ENCODE measurements at places on chromosomes 4 and X.

DNA sequence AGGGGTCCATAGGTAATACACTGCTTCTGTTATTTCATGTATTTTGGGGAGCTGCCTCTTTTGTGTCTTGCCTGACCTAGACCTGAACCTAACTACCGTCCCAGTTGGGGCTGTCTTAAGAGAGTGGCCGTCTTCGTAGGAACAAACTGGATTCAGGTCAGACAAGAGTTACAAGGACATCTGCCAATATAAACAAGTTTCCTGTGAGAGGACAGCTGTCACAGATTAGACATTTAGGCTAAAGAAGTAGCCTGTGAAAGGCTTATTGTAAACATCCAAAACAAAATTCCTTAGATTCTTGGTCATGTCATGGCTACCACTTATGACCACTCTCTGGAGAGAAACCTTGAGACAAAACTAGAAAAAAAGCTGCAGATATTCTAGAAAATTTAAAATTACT is 797.6 kb upstream of the AADAT start:
- no peak for DNase-seq

DNA sequence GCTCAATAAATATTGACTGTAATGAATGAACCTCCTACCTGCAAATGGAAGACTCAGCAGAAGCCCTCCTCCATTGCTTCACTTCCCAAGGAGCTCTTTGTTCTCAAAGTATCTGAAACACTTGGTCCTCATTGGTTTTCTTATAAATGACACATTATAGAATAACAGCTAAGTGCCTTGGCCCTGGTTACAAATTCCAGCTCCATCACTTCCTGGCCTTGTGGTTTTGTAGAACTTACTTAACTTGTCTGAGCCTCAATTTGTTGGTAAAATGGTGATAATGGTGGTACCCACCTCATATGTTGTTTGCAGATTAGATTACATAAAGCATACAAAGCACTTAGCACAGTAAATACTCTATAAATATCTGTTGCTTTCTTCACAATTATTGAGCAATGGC is 25.2 kb upstream of the SMIM20 start:
- DNase-seq, result no peak

DNA sequence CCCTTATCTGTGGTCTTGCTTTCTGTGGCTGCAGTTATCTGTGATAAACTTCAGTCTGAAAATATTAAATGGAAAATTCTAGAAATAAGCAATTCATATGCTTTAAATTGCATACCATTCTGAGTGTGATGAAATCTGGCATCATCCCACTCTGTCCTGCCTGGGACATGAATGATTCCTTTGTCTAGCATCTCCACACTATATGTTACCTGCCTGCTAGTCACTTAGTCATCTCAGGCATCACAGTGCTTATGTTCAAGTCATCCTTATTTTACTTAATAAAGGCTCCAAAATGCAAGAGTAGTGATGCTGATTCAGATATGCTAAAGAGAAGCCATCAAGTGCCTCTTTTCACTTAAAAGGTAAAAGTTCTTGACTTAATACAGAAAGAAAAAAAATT is 14.3 kb upstream of the RAB9B start:
- no peak for DNase-seq

GRCh38 chr4:150720973-150721518 is 139.1 kb downstream of the MAB21L2 start:
- DNase-seq, result no peak

DNA sequence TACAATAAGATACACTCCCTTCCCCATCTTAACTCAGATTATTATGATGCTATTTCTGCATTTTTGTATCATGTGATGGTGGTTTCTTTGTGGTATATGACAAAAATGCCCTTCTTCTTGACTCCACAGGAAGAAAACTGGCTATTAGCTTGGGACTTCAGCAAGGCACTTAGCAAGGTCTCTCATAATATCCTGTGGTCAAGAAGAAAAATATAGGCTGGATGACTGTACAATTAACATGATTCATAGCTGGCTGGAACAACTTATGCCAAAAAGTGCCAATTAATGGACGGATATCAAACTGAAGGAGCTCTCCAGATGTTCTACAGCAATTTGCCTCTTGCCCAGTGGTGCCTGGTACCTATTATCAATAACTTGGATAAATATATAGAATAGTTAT is 2.3 kb upstream of the MID1IP1 start:
- DNase-seq, result no peak

- no peak for DNase-seq
Observed at GRCh38 chrX:143095816-143096215, 70.1 kb downstream of the SPANXN4 start.

- DNase-seq, result no peak
Observed at GRCh38 chr4:85152480-85152879, 186.0 kb upstream of the WDFY3 start.

DNA sequence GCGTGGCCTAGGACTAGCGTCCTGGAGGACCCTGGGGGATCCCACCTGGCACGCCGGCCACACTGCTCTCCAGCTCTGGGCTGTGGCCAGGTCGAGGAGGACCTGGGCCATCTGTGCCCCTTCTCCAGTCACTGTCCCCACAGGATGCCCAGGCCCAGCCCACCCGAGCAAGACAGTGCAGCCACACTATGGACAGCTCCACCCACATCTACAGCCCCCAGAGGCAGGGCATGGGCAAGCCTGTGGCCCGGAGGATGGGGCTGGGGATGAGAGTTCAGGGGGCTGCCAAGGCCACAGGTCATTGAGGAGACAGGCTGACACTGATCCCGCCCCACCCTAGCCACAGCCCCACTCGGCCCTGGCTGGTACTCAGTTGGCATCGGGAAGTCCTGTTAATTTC is 30.3 kb downstream of the FAM53A start:
- no peak for DNase-seq

Data from NCI-H187 treated with DMSO at 0.1 percent for 48 hours (cell line).